ENCODE measurements at places on chromosomes 2 and 18. TPM values are rescaled to one million over a fixed set of nuclear protein-coding genes. Genes with fewer than 3 reads are reported as not detected.

ITGB6 gene
- polyA plus RNA-seq: not detected

DNA sequence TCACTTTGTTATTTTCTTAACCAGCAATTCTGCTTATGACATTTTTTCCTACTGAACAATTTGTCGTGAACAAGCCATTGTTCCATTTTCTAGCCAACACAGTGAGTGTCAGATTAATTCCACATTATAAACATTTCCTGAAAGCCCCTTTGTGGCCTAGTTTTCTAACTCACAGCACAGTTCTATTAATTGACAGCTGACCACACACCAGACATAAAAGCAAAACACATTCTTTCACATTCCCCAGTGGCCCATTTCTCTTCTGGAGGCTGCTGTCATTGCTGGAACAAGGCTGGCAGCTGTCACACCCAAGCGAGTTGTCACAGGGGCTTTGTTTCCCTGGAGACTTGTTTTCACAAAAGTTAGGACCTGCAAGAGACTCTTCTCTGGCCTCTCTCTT is 50.7 kb downstream of the RNF152 start:
- DNase-seq: no peak
- no peak overlapping the region for H3K4me3 ChIP-seq
- no peaks in the 10 kb centered on the region for H3K36me3 ChIP-seq

GRCh38 chr2:102848366-102848839 is 86.6 kb downstream of the TMEM182 start:
- no peak overlapping the region for H3K27ac ChIP-seq
- no peaks in the 10 kb centered on the region for H3K4me1 ChIP-seq
- H3K4me3 ChIP-seq: no peak overlapping the region
- H3K27me3 ChIP-seq: peaks cover 14% of the 10 kb centered on the region
- no peak for DNase-seq

- H3K27ac ChIP-seq: no peak overlapping the region
- no peak for DNase-seq
- H3K4me3 ChIP-seq: no peak overlapping the region
These were observed 115.0 kb upstream of the RMDN2 start for GRCh38 chr2:37809931-37810570.

- no peaks in the 10 kb centered on the region for H3K27me3 ChIP-seq
- no peak overlapping the region for H3K4me3 ChIP-seq
- no peak overlapping the region for H3K27ac ChIP-seq
- no peaks in the 10 kb centered on the region for H3K4me1 ChIP-seq
- no peak for DNase-seq
- peaks cover 8% of the 10 kb centered on the region for H3K36me3 ChIP-seq
These were observed 122.3 kb downstream of the NEDD4L start for GRCh38 chr18:58166278-58166844.

- DNase-seq: no peak
- peaks cover 37% of the 10 kb centered on the region for H3K4me1 ChIP-seq
- H3K36me3 ChIP-seq: peaks cover 11% of the 10 kb centered on the region
These were observed 35.9 kb upstream of the ERMN start for GRCh38 chr2:157361526-157361925.

Data from naive B cell (primary cell).